Activated gamma-delta T cell (primary cell): ENCODE measurements at places on chromosomes 6 and 20.

DNA sequence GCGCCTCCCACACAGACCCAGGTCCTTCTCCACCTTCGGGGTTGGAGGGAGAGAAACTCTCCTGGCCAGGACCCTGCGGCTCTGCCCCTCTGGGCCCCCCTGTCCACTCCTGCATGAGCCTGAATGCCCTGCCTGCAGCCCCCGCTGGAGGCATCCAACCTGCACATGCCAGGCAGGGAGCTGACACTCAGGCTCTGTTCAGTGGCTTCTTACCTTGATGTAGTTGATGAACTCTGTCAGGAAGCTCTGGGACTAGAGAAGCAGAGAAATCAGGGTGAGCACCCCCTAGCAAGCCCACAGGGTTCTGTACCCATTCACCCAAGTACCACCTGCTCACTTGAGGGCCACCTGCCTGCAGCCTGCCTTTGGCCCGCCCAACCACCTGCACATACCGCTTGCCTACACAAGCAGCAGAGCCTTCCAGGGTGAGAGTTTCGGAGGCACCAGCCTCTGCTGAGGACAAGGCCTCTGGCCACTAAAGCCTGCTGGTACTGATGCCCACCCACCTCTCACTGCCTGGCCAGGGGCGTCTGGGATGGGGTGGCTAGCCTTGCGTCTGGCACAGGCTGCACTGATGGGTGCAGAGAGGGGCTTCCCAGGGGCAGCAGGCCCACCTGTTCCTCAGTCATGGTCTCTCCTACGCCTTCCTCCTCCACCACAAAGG lies 9.7 kb downstream of the DDRGK1 start:
- DNase-seq = no peak

DNA sequence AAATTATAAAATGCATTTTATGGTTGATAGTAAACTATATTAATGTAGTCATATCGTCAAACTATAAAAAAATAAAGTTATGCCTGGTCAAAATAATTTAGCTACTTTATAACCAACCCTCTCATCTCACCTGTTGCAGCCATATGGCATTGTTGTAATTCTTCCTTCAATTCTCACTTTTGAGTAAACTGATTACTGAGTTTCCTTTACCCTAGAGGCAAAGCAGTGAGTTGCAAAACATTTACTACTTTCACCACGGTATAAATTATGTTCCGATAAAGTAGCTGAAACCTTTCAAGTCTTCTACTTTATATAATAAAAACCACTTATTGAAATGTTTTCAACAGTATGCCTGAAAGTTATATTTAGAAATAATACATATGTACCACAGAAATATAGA lies 113.8 kb downstream of the AHI1 start:
- no peak for DNase-seq

- DNase-seq = no peak
Observed at GRCh38 chr6:12356983-12357972, 67.1 kb downstream of the EDN1 start.

- no peak for DNase-seq
Observed at GRCh38 chr6:29965563-29965872, 23.2 kb downstream of the HLA-A start.

- DNase-seq = no peak
Observed at GRCh38 chr6:2708456-2708855, 42.3 kb downstream of the MYLK4 start.

GRCh38 chr6:47484616-47485015 lies 7.0 kb downstream of the CD2AP start:
- no peak for DNase-seq

DNA sequence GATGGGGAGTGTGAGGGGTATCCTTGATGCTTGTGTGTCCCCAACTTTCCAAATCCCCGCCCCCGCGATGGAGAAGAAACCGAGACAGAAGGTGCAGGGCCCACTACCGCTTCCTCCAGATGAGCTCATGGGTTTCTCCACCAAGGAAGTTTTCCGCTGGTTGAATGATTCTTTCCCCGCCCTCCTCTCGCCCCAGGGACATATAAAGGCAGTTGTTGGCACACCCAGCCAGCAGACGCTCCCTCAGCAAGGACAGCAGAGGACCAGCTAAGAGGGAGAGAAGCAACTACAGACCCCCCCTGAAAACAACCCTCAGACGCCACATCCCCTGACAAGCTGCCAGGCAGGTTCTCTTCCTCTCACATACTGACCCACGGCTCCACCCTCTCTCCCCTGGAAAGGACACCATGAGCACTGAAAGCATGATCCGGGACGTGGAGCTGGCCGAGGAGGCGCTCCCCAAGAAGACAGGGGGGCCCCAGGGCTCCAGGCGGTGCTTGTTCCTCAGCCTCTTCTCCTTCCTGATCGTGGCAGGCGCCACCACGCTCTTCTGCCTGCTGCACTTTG lies at the start of gene TNF:
TNF (plus strand) TSS at position 231 of the 567 bp plus-strand sequence; CDS start at position 408, 177 bp downstream.
- no peak for DNase-seq
